ENCODE measurements at places on chromosomes 7 and 10. TPM values are rescaled to one million over a fixed set of nuclear protein-coding genes. Genes with fewer than 3 reads are reported as not detected.

DNA sequence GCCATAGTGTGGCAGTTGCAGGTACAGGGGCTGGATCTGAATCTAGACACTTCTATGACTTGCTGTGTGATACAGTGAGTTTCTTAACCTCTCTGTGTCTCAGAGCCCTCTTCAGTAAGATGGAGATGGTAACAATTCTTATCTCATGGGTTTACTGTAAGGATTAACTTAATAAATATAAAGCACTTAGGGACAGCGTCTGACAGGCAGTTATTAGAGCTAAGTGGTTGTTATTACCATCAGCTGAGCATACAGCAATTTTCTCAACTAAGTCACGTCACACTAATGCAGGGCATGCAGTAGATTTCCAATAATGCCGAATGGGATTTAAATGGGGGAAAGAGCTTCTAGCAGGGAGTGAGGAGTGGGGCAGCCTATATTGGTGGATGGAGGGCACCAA is 162.6 kb downstream of the SH2D4B start:
- no peak for DNase-seq

DNA sequence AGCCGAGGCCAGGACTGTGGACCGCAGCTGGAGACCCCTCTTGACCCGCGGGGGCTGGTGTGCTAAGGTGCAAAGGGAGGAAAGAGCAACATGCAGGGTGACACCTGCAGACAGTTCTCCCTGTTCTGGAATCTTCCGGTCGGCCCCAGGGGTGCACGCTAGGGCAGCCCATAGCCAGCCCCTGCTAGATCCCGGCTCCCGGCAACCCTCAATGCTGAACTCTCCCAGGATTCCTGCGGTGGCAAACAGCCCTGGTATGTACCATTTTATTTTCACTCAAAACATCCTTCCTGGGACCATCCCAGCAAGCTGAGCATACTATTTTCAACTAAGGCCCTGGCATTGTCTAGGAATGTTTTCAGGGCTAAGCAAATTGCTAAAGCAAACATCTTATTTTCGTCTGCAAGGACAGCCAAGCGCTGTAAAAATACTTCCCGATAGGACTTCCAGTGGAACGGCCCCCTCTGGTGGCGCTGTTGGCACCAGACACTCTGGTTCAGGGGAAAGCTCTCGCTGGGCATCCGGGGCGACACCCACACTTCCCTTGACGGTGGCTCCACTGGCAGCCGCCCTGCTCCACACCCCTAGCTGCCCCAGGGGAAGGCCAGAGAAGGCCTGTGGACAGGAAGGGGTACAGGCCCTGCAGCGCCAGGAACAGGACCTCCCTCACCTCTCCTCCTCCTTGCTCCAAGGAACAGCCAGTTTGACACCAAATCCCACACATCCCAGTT is 99.4 kb downstream of the CTBP2 start:
- peak; percentile 85 for DNase-seq

AP1S1 gene
- total RNA-seq: 98.4 TPM

DNA sequence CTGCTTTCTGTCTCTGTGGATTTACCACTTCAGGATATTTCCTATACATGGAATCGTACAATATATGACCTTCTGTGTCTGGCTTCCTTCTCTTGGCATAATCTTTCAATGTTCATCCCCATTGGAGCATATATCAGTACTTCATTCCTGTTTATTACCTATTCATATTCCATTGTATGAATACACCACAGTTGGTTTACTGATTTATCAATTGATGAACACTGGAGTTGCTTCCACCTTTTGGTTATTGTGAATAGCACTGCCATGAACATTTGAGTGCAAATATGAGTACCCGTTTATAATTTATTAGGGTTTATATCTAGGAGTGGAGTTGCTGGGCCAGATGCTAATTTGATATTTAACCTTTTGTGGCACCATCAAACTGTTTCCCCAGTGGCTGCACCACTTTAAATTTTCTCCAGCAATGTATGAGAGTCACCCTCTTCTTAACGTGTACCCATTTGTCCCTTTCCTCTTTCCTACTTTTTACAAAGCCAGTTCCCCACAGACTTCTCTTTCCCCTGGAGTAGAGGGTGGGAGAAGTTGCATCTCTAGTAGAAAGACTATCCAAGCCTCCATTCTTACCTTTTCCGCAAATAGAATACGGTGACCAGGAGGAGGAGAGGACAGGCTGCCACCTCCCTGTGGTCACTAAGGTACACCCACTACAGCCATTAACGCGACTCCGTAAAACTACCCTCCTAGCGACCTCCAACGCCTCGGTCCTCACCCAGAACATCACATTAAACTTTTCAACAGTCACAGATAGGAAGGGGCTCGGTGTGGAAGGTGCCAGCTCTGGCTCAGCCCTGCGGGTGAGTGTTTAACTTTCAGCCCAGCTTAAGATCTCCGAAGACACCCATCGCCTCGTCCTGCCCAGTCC is 25.6 kb downstream of the SCD start:
- DNase-seq: no peak

SLC13A1 gene
- total RNA-seq: 0.09 TPM

FGL2 gene
- not detected for total RNA-seq

GRCh38 chr7:125670926-125671572 is 741.4 kb upstream of the POT1 start:
- DNase-seq: peak; percentile 2

DNA sequence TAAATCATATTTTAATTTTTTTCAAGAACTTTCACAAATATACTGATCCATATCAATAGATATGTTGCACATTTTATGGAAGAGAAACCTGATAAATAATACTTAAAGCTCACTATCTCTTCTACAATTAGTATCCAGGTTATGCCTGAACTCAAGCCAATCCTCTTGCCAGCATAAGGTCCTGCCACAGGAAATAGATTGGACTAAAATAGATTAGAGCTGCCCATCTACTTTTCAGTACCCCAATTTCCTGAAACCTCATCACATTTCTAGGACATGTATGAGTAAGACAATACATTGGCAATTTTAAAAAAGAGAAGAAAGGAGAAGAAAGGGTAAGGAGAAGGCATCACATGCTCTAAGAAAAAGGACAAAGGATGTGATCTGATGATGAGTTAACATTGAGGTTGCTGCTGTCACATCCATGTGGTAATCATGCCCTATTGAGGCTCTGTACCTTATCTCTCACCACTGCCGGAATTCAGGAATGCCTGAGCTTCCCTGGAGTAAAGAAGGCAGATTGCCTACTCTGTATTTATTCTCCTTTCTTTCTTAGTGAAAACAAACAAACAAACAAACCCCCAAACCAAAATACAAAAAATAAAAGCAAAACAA is 199.7 kb downstream of the ANK3 start:
- DNase-seq: no peak

GRCh38 chr10:66483966-66484365 is 441.9 kb upstream of the LRRTM3 start:
- DNase-seq: no peak

GRCh38 chr7:70094831-70095230 is 496.6 kb downstream of the AUTS2 start:
- DNase-seq: no peak

- DNase-seq: no peak
Observed at GRCh38 chr7:125516194-125516593, 586.6 kb upstream of the POT1 start.

DNA sequence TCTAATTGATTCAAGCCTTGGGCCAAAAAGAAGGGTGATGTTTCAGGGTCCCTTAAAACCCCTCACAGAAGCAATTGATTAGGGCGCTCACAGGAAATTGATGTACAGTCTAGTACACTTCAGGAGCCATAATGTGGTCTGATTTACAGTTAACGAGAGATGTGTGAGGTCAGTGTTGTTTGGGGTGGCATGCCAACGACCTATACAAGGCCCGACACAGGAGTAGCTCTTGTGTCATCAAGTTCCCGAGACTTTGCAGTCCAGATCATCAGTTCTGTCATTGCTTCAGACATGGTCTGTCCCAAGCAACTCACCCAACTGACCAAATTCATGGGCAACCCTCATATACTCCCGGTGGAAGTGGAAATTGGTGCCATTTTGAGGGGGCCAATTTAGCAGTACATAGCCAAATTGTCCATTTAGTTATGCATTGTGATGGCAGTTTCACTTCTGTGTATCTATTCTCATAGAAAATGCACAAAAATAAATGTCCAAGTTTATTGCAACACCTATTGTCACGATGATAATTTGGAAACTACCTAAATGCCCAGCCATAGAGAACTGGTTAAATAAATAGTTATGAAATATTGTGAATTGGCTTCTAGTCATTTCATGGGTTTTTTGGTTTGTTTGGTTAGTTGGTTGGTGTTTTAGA is 18.0 kb upstream of the ARID5B start:
- DNase-seq: no peak

DNA sequence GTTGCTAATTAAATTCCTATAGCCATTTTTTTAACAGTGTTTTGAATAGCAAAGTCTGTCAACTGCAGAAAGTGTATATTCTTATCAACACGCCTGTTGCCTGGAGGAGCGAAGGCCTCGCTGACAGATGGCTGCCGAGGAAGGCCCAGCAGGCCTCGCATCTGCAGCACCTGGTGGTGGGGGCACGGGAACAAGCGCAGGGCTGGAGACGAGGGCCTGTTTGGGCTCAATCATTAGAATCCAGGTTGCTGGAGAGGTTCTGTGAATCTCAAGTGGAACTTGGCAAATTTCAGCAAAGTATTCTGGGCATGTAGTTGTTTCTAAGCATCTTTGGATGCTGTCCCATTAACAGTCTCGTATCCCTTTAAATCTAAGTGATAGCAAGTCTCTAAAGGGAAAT is 66.1 kb upstream of the FAM204A start:
- no peak for DNase-seq

- no peak for DNase-seq
Observed at GRCh38 chr10:11037991-11038390, 20.3 kb downstream of the CELF2 start.

- DNase-seq: no peak
Observed at GRCh38 chr7:44748948-44749731, 493 bp downstream of the ZMIZ2 start.

DNA sequence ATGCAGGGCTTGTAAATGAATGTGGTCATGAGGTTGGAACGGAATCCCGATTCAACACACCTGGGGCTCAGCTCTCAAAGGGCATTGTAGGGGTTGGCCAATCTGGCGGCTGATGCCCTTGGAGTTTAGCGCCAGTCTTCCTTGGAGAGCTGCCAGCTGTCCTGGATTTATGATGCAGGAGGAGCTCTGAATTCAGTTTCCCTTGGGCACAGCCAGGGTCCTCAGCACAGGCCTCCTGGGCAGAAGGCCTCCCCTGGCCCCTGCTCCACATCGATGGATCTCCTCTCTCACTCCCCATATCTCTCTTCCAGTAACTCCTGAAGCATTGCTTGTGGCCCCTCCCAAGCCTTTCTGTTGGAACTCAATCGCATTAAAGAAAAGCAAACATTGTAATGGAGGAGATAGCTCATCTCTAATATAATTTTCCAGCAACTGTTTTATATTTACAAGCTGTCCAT is 985 bp upstream of the CYTH3 start:
- DNase-seq: no peak

CTNNA3 gene
- total RNA-seq: 0.18 TPM

DNA sequence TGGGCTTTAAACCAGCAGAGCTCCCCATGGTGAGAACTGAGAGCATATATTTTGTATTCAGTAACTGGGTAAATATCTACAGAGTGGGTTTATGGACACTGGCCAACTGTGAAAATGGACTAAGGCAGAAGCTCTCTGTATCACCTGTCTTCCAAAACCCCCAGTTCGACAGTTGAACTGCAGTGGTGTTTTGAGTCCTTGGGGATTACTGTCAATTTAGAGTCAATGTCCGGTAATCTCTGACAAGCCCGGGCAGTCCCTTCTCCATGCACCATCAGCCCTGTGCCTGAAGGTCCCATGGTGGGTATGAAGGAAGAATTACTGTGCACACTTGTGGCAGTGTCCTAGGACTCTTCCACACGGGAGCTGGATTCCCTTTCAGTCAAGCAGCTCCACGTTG is 235.0 kb downstream of the CCSER2 start:
- no peak for DNase-seq

DNA sequence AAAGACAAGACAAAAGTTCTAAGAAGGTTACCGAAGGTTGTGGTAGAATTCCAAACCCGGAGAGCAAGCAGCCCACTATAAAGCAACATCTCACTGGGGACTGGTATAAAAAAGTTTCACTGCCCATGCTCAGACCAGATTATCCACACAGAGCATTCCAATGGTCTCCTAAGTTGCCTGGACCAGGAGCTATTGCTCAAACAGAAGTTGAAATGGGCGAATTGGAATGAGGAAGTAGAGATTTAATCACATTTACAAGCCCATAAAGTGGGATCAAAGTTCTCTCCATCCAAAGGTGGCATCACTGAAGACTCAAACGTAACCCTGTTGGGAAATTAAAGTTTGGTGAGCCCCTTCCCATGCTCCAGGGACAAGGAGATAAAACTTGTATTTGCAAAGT is 19.8 kb downstream of the OR2F1 start:
- DNase-seq: no peak

DNA sequence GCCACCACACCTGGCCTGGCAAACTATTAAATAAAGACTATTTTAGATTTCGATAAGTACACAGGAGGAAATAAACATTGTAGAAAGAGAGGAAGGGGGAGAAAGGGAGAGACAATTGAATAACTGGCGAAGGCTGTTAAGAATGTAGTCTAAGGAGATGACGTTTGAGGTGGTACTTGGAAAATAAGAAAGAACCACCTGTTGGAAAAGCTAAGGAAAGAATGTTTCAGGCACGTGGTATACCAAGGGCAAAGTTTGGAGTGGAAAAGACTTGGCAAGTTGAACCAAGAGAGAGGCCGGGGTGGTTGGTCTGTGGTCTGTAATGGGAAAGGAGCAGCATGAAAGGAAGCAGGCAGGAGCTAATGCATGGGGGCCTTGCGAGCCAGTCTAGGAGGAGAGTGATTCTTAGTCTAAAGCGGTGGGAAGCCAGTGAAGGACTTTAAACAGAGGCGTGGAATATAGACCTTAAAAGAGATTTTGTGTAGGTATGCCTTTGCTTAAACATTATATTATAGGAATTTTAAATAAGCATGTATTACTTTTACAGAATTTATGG is 9.4 kb downstream of the ING3 start:
- DNase-seq: no peak

FBXL15 gene
- total RNA-seq: 11.0 TPM

C10orf53 gene
- not detected for total RNA-seq

GRCh38 chr10:116076621-116077020 is 196.4 kb downstream of the GFRA1 start:
- DNase-seq: no peak

AKR1C2 gene
- total RNA-seq: 0.18 TPM

- no peak for DNase-seq
Observed at GRCh38 chr10:114173603-114173920, 441 bp downstream of the CCDC186 start.

GRCh38 chr10:51744235-51745000 is 45.0 kb upstream of the CSTF2T start:
- no peak for DNase-seq

MRLN gene
- total RNA-seq: not detected
